NCI-H1436 (cell line): ENCODE measurements at places on chromosomes 5 and 9.

DNA sequence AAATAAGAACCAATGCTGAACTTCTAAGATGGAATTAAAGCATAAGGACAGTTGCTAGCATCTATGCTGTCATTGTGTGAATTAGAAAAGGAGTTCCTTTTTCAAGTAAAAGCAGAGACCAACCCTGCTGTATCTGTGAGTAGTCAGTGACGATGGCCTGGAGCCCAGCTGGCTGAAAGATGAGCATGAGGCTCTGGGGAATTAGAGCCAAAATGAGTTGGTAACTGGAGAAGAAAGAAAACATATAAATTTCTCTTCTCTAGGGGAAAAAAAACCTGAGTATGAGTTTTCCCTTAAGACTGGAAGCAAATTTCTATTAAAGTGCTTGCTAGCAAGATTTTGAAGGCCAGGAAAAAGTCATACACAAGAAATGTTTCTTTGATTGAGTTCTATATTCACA, 1.6 kb upstream of the SPZ1 start:
- DNase-seq = no peak

- no peak for DNase-seq
Observed at GRCh38 chr9:19087106-19088000, 15.4 kb downstream of the HAUS6 start.

GRCh38 chr5:43357067-43357466, 43.9 kb upstream of the HMGCS1 start:
- DNase-seq = no peak

- DNase-seq = no peak
Observed at GRCh38 chr5:73380710-73381589, 67.6 kb downstream of the FOXD1 start.

GRCh38 chr9:71515107-71515506, 253.2 kb downstream of the CEMIP2 start:
- DNase-seq = no peak

- peak; percentile 42 for DNase-seq
Observed at GRCh38 chr9:97468658-97469448, 32.6 kb upstream of the TMOD1 start.

DNA sequence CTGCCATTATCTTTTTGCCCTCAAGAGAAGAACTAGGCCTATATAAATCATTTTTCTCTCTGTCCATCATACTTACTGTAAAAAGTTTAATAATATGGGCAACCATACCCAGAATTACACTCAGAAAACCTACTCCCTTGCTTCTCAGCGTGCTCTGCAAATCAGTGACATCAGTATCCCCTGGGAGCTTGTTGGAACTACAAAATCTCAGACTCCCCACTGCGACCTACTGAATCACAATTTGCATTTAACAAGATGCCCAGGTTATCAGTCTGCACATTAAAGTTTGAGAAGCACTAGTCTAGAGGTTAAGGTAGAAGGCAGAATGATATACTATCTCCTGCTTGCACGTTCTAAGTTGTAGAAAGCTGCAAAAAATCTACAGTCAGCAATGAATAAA, 127.2 kb downstream of the MLLT3 start:
- DNase-seq = no peak

DNA sequence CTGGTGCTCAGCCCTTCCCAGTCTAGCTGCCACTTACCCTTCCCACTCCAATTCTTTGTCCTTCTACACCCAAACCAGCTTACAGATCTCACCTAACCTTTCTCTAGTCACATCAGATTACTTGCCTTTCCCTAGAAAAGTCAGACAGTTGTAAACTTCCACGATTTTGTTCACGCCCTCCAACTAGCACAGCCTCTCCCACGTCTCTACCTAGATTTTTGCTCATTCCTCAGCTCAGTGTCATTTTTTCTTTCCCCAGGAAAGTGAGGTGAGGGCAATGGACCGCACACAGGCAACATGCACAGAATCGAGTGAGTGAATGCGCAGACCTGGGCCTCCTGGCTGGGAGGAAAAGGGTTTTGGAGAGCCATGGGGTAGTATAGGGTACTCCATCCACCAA, 20.9 kb upstream of the PRUNE2 start:
- DNase-seq = no peak

- DNase-seq = no peak
Observed at GRCh38 chr9:134395737-134396257, 69.5 kb downstream of the RXRA start.

DNA sequence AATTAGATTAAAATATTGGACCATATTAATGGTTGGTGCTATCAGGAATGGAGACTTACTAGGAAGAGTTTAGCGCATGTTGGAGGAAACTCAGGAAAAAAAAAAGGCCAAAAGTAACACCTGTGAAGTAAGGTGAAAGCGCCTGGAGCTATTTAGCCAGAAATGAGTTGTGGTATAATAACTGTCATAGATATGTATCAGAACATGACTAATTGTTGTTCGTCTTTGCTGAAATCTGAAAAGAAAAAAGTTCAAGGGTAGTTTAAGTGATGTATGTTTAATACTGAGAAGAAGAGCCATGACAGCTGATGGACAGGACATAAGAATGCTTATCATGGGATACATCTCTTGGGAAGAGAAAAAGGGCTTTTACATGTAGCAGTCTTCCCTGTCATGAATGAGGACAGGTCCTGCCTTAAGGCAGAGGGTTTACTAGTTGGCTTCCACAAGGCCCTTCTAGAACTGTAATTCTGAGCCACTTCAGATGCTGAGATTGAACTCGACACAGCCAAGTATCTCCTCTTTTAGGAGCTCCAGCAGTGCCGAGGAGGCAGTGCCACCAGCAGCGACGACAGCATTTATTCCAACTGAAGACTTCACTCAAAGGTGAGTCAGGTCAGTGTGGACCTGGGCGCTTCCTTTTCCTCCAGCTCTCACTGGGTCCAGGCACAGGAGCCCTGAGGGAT, 940 bp upstream of the CAMK4 start:
- DNase-seq = no peak

- peak; percentile 53 for DNase-seq
Observed at GRCh38 chr5:81212211-81212751, 20.8 kb upstream of the CKMT2 start.

GRCh38 chr9:106918825-106919509, 56.0 kb downstream of the ZNF462 start:
- DNase-seq = no peak

GRCh38 chr5:103938146-103938695, 375.6 kb upstream of the NUDT12 start:
- DNase-seq = no peak

DNA sequence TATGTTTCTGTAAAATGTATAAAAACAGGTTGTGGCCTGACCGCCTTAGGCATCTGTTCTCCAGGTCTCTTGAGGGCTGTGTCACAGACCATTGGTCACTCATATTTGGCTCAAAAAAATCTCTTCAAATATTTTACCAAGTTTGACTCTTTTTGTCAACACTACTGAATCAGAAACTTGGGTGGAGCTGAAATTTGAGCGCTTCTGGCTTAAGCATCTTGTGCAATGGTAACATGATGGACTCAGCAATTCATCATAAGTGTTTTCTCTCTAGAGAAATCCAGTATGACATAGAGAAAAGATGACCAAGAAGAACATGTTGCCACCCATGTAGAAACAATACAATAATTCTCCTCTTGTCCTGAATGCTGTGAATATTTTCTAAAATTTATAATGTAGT, 387.9 kb downstream of the MAT2B start:
- DNase-seq = no peak

DNA sequence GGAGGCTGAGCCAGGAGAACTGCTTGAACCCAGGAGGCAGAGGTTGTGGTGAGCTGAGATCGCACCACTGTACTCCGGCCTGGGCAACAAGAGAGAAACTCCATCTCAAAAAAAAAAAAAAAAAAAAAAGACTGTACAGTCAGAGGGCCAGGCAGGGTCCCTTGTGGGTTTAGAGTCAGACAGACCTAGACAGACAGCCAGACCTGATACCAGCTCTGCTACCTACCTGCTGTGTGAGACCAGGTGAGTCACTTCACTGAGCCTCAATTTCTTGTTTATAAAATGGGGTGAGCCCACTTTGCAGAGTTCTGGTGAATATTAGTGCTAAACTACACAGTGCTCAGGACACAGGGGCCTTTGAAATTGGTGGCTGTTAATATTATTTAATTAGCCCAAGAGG, 19.7 kb downstream of the TRIM14 start:
- DNase-seq = no peak

GRCh38 chr5:171714261-171714660, 71.4 kb upstream of the SMIM23 start:
- DNase-seq = no peak

- DNase-seq = no peak
Observed at GRCh38 chr5:73278693-73279092, 105.7 kb downstream of the TMEM174 start.

DNA sequence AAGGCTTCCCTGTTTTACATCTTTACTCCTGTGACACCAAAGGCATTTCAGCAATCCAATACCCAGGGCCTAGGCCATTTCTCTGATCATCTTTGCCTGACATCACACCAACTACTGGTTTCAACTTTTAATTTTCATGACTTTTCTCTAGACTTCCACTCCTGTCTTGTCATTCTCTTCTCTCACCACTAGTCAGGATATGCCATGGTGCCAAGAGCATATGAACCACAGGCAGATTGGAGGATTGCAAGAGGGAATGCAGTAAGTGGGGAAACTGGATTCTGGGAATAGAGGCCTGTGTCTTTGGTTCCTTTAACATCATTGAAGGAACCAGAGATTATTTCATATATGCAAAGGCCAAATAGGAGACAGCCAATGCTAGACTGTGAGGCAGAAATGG, 69.3 kb downstream of the ANKRD31 start:
- DNase-seq = no peak

DNA sequence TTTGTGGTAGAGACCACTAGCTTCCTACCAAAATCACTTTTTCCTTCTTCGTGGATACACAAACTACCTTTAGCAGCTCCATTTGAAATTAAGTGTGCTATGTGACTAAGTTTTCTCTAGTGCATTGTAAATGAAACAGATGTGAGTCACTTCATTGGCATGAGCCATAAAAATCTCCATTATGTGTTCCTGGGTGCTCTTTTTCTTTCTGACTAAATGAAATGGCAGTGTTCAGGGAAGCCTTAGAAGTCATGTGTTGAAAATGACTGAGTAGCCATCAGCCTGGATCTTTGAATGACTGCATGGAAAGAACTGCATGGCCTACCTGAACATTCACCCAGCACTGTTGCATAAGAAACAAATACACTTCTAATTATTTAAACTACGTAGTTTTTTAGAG, 107.9 kb downstream of the NDUFAF2 start:
- DNase-seq = no peak

GRCh38 chr5:53613061-53613460, 52.6 kb downstream of the NDUFS4 start:
- no peak for DNase-seq

DNA sequence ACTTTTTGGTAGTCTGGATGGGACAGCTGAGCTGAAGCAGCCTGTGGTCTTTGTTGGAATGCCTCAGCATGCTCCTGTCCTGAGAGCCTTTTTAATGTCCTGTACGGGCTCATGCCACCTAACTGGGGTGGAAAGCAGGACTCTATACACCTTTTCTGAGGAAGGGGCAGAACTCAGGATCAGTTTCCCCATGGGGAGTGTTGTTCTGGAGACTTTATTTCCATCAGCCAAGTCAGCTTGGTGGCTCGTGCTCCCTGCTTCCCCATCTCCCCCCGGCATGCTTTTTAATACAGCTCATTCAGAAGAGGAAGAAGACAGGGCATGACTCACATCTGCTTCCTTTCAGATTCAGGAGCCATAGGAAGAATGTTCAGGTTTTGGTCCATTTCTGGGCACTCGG, 5.1 kb upstream of the SEPTIN8 start:
- DNase-seq = no peak

DNA sequence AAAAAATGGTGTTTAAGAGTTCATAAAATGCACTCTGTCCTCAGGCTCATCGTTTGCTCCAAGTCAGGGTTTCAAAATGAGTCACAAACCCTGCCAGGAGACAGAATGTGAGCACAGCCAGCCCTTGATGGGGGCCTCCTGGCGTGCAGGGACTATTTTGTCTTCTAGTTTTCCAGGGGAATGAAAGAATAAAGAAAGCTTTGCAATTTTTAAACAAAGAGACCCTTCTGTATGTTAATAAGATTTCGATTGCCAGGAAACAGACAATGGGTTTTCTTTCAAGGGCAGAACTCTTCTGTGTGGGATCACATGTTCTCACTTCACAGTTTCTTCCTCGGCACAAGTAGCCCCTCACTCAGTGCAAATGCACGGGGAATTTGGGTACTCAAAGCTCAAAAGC, 121.4 kb upstream of the C6 start:
- DNase-seq = no peak

DNA sequence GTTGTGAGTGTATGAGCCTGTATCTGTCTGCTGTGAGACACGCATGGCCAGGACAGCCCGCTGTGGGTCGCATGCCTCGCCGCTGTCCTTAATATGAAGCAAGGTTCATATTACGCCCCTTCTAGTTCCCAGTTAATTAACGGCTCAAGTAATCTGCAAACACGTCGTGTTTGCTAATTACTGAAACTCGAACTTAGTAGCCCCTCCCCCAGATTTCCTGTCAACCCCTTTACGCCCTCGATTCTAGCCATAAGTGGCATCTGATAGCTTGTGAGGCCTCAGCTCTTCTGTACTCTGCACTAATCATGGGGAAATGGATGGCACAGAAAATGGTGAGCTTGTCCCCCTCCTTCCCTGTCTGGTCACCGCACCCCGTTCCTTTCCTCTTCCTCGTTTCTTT, 116.9 kb upstream of the OTULINL start:
- DNase-seq = peak; percentile 58

- DNase-seq = no peak
Observed at GRCh38 chr9:107588393-107588792, 98.8 kb upstream of the KLF4 start.

- no peak for DNase-seq
Observed at GRCh38 chr9:35510754-35511428, 21.0 kb downstream of the RUSC2 start.

- no peak for DNase-seq
Observed at GRCh38 chr5:169756071-169756765, 119.1 kb downstream of the DOCK2 start.

GRCh38 chr9:72294936-72295335, 70.1 kb downstream of the ZFAND5 start:
- no peak for DNase-seq

GRCh38 chr5:28014779-28015178, 976.4 kb upstream of the CDH9 start:
- DNase-seq = no peak
